ENCODE measurements at places on chromosomes 7 and 10.
A peak's percentile ranks its signal among the peaks of the same experiment; 100 is the strongest.

DNA sequence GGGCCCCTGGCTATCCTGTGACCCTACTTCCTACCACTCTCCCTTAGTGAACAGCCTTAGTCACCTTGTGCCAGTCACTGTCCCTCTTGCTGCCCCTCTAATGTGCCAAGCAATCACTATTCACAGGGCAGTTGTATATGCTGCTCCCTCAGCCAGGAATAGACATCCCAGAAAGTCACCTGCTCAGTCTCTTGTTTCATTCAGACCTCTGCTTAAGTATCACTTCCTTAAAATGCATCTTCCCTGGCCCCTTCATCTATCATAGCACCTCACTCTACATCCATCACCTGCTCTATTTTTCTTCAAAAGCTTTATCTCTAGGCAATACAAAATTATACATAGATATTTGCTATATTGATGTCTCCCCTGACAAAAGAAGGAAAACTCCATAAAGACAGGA, 328.4 kb upstream of the NFE2L3 start:
- DNase-seq = no peak

- DNase-seq = no peak
Observed at GRCh38 chr10:60989400-60989876, 45.5 kb upstream of the RHOBTB1 start.

DNA sequence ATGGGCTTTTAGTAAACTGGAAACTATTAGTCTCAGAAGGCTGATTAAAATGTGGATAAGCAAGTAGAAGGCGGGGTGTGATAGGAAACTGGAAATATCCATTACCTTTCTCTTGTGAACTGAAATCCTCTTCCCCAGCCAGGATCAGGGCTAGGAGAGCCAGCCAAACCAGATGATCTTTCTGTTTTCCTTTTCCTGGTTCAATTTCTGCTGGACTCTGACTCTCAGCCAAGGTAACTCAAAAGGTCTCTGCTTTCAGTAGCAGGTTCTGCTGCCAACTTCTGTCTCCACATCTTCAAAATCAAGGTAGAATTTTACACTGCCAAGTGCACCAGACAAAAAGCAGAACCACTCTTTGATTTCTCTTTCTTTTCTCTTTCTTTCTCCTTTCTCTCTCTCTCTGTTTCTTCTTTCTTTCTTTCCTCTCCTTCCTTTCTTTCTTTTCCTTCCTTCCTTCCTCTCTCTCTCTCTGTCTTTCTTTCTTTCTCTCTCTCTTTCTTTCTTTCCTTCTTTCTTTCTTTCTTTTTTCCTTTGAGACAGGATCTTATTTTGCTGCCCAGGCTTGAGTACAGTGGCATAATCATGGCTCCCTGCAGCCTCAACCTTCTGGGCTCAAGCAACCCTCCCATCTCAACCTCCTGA, 30.8 kb downstream of the OTUD1 start:
- peak; percentile 69 for DNase-seq

- DNase-seq = no peak
Observed at GRCh38 chr7:231030-231857, 38.9 kb downstream of the FAM20C start.

DNA sequence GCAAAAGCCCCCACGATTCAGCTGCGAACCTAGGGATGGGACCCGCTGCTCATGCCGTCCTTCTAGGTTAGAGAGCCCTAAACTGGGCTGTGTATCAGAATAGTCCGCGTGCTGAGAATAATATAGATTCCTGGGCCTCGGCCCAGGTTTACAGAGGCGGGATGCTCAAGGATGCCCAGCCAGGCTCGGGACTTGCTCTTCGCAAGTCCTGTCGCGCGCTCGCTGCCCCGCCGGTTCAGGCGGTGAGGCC, 266 bp upstream of the STMP1 start:
- no peak for DNase-seq

GRCh38 chr10:69734797-69735468, 66.8 kb upstream of the COL13A1 start:
- DNase-seq = peak; percentile 52

DNA sequence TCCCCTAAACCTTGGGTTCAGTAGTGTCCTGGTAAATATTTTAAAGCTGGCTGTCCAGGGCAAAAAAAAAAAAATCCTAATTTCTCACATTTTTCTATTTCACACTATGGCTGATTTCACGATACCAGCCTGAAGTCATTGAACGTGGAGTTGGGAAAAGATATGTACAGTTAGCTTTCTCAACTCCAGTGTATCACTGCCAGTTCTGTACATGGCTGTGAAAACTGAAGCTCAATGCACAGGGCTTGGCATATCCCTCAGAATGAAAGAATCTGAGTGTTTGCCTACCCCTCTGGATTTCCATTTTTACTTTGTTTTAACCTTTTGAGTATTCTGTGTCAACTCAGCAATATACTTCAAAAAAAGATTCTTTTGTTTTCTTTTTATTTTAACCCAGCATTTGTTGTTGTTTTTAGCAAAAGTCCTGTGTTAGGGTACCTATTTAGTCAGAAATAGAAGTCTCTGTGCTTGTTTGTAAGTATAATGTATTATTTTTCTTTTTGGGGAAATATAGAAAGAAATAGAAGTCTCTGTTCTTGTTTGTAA, 274.5 kb downstream of the ADK start:
- DNase-seq = no peak

DNA sequence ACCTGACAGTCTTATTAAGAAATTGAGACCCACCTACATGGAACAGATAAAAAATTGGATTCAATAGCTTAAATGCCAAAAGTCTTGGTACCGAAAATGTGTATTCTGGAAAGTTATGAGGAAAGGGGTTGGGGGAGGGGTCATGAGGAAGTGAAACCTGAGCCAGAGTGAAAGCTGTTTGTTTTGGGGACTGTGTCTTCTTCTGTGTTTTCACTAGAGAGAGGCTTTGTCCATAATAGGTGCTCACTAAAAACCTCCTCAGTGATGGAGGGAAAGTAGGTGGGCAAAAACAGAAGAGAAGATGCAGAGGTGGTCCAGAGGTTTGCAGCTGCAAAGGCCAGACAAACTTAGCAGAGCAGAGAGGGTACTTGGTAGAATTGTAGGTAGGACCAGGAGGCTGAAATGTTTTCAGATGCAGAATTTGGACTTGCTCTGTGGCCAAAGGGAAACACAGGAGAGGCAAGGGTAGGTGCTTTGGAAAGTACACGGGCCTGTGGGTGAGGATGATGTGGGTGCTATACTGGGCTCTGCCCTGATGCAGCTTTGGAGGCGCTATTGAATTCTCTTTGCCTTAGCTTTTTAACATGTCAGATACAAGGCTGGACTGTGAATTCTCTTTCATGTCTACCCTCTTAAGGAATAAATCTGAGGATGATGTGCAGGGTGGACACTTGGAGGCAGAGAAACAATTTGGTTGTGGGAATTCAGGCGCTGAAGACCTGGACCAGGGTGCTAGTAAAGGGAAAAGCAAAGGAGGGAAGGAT, 254.6 kb downstream of the PTEN start:
- peak; percentile 38 for DNase-seq

GRCh38 chr7:2687881-2688318, at the start of gene AMZ1:
AMZ1 (plus strand) TSS chr7:2688202; CDS start chr7:2700452, 12,250 bp downstream.
- no peak for DNase-seq

DNA sequence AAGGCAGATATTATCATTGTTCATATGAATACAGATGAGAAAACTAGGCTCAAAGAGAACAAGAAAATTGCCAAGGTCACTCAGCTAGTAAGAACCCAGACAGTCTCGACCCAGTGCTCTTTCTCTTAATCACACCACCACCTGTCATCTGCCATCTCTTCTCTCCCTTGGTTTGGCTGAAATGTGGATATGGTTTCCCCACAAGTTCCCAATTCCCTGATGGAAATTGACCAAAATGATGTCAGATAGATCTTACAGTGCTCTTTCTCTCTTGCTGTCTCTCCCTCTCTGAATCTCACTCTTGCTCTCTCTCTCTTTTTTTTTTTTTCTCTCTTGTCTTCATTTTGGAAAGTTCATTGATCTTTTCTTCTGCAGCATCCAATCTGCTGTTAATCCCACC, 9.1 kb downstream of the C10orf90 start:
- DNase-seq = no peak

DNA sequence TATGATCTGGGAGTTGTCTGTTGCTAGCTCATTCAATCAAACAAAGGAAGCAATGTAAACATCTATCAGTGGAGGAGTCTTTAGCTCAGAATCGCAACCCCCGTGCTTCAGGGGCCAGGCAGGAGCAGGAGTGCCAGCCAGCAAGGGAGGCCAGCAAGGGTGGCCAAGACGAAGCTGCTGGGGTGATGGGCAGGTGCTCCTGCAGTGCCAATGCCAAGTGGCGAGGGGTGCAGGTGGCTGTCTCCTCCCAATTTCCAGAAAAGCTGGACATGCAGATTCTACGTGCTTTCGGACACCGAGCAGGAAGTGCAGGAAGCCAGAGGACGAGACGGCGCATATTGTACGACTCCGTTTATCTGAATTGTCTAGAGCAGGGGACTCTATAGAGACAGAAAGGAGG, 48.1 kb upstream of the EBF3 start:
- DNase-seq = no peak

DNA sequence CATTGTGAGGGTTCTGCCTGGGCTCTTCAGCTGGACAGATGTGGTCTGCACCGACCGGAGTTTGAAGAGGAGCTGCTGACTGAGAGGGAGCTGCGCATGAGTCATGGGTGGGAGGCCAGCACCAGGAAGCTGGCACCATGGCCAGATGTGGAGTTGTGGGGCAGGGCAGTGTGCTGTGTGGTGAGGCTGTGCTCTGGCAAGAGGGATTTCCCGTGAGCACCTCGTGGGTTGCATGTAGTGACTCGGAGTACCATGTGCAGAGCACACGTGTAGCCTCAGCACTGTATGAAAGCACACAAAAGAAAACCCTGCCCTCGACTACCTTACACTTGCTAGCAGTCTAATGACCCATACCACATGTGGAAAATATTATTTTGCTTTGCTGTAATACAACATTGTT, 103.4 kb downstream of the WNT2 start:
- no peak for DNase-seq

DNA sequence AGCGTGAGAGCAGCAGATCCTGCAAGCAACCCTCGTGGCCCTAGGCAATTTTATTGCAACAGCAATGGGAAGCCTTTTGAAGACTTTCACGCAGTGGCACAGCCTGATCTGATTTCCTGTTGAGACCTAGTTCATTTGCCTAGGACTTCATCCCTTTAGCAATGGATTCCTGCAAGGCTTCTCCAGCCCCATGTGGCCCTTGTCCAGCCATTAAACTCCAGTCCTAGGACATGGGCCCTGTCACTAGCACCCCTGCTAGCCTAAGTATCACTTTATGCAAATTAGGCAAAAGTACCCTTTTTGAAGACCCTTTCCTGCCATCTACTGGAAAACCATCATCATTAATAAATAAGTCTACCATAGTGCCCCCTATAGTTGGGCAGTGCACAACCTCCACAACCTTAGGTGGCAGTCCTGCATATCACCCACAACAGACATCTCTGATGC, 379.4 kb downstream of the GALNT17 start:
- no peak for DNase-seq

GRCh38 chr7:99490878-99491277, 9.2 kb downstream of the ZNF394 start:
- DNase-seq = no peak

DNA sequence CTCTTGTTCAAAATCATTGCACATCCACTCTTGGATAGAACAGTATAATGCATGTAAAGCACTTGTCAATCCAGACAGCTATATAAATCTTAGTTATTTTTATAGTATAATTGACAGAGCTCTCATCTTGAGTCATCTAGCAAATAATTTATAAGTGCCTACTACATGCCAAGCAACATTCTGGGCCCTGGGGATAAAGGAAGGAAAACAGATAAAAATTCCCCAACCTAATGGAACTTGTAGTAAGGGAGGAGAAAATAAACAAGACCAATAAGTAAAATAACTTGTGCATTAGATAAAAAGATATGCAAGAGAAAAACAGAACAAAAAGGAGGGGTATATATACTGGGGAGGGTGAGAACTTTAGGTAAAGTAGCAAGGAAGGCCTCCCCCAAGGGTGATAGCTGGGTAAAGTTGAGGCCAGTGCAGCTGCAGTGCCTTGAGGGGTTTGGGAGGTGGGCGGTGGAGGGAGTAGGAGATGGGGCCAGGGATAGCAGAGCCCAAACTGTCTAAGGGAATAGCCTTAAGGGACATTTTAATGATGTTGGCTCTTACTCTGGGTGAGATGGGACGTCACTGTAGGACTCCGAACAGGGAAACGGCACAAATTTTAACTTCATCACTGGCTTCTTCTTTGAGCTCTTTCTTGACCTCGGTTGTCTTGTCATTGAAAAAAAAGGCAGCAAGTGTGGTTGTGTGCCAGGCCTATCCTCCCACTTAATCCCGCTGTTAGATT, 79.3 kb upstream of the SEC61G start:
- peak; percentile 66 for DNase-seq

- DNase-seq = no peak
Observed at GRCh38 chr10:102376901-102377300, 18.6 kb upstream of the NFKB2 start.

DNA sequence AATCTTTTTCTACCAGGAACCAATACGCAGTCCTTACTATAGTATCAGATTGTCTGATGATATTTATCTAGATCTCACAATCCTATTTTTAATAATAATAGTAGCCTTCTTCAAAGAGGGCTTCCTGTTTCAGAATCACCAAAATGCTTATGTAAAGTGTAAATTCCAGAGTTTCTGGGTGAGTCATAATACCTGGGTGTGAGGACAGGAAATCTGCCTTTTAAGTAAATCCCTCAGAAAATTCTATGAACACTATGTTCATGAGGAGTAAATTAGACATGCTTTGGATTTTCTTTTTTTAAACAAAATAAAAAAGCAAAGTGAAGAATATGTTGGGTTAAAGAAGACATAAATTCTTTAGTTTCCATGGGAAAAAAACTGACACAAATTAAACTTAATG, 20.5 kb downstream of the DKK1 start:
- no peak for DNase-seq

DNA sequence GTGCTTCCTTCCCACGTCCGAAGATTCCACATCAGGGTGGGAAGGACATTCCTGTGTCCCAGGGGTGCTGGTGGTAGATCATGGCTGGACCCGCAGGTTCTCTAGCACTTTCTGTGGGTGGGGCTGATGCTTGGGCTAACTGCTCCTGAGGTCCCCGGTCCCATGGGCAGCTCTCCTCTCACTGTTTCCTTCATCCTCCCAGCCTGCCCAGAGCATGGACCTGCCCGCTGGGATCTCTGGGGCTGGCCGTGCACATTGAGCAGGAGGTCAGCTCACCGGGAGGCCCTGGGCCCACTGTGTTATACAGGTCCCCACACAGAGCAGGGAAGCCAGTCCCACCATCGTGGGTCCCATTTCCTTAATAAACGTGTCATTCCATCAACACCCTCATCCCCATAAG, 502.3 kb downstream of the TCERG1L start:
- DNase-seq = no peak

GRCh38 chr10:79024296-79024695, 44.5 kb upstream of the ZMIZ1 start:
- DNase-seq = no peak

- DNase-seq = peak; percentile 26
Observed at GRCh38 chr10:22874189-22874854, 53.5 kb upstream of the ARMC3 start.

Data from muscle of leg (tissue), 16 donors.